Mucosa of gallbladder (tissue), 1 donor: ENCODE measurements at places on chromosomes 11 and 22.

DNA sequence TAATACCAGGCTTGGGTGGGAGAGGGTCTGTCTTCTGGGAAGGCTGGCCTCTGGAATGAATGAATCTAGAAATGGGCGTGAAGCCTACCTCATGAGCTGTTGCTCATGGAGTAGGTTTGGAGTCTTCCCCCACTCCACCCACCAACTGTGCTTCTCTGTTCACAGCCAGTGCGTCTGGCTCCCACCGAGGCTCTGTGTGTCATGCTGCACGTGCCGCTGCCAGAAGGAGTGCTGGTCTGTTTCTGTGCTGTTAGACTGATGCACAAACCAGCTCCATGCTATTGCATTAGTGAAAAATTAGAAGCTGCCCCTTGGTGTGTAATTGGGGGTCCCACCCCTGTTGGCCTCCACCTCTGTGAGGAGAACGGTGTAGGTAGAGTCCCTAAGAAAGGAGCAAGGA lies 132.3 kb upstream of the PARVA start:
- no peak for DNase-seq

DNA sequence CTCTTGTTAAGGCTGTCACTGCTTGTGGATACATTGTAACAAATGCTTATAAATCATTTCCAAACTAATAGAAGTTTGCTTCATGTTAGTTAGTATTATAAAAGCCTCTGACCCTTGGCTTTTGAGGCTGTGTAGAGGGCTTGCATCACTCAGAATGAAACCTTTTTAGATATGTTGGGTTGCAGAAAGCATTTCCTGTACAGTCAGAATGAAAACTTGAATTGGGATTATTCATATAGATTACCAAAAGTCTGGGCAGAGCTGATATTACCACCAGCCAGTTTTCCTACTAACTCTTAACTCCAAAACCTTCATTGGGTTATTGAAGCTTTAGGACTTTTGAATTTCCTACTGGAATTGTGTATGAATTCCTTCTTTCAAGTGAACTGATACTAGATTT lies 12.0 kb downstream of the KMT2A start:
- DNase-seq: no peak

GRCh38 chr11:3166268-3167142 lies 1.4 kb upstream of the OSBPL5 start:
- no peak for DNase-seq

GRCh38 chr22:17046566-17047348 lies 38.0 kb upstream of the IL17RA start:
- DNase-seq: no peak

DNA sequence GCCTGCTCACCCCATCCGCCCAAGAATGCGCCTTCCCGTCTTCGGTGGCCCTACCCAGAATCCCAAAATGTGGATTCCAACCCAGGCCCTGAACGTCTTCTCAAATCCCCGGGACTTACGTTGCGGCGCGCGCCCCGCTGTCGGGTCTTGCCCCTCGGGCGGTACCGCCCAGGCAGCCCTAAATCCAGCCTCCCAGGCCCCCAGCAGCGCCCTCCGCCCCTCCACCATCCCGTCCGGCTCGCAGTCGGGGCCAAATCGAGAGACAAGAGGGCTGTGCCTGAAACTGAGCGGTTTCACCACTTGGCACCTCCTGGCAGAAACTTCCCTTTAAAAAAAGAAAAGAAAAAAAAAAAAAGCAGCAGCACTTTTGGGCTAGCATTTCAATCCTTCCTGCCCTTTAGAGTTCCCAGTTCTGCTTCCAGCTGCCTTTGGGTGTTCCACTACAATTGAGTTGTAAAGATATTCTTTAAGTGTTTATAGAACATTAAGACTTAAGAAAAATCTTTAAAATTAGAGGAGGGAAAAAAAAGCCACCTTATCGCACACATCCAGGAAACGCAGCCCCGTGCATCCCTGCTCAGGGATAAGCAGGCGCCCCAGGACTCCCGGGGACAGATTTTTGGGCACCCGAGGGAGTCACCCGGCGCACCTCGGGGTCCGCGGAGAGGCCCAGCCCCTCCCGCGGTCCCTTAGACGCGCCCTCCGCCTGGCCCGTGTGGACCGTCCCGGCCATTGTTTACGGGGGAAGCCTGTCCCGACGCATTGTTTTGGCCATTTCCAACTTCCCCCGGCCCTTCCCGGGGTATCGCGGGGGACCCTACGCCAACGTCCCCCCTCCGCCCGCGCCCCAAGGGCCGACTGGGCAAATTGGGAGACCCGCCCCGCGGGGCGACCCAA lies 57.6 kb downstream of the KCNJ4 start:
- no peak for DNase-seq

DNA sequence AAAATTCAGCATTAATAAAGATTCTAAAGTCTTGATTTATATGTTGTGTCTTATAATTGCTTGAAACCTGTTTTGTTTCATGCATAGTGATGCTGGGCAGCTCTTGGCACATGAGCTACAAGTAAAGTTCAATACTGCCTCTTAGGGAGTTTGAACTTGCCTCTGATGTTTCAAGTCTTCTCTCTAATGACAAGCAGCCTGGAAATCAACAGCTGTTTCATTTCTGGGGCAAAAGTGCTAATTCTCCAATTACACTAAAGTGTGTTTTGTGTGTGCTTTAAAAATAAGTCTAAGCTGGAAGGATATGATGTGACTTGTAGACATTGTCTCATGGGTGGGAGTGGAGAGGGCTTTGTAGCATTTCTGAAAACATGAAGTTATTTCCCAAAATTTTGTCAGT lies 23.7 kb upstream of the SESN3 start:
- no peak for DNase-seq

- DNase-seq: no peak
These were observed 34.2 kb downstream of the LRRC10B start for GRCh38 chr11:61542705-61543104.

GRCh38 chr11:62105667-62106191 lies 18.1 kb upstream of the INCENP start:
- DNase-seq: no peak

DNA sequence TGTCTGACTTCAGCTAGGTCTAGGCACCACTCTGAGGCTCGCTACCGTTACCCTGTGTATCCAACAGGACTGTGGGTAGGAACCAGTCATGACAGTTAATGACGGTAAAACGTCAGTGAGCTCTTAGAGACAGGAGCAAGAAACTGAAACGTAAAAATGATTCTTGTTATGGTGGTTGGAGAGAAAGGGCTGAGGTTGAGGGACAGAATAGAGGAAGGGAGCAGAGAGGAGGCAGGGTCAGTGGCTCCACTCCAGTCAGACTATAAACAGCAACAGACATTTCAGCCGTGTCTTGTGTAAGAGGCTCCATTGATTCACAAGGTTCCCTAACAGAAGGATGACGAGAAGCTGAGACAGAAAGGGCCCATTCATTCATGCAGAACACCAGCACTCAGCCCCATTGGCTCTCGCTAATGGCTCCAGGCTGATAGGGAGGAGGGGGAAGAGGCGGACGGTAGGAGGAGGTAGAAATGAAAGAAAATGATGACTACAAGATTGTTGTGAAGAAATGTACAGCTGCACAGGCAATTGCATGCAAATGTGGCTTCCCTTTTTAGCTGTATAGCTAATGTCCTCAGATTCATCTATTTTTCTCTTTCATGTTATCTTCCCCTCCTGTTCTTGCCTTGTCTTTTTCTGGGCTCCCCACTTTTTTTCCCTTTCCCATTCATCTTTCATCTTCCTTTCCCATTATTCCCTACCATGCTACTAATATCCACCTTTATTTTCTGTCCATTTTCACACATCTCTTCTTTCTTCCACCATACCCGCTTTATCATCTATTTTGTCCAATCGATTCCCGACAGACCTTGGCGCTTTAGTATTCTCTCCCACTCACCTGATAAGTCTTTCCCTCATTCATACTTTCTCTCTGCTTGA lies 34.3 kb downstream of the ETS1 start:
- DNase-seq: no peak

DNA sequence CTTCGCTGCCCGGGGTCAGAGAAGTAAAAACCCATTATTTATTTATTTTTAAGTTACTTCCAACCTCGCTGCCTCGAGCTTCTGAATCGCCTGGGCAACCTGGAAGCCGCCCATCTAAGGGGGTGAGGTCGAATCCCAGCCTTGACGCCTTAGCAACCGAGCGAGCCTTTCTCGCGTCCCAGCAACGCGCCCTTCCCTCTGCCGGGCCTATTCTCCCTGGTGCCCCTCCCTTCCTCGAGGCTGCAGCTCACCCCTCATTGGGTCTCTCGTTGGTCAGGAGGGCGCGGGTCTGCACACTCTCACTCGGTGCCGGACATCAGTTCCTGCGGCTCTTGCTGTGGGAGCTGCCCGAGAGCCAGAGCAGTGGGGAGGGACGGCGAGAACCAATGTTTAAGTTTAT lies at the start of gene CCDC81:
TSS of gene CCDC81 (plus strand) at position 302 of the 400 bp plus-strand sequence. CDS start 277 bp downstream, outside the sequence.
- DNase-seq: peak; percentile 13

GRCh38 chr22:43501878-43502277 lies 90.1 kb downstream of the MPPED1 start:
- DNase-seq: no peak

GRCh38 chr11:126046570-126047195 lies 16.0 kb downstream of the CDON start:
- no peak for DNase-seq

- no peak for DNase-seq
These were observed 2.8 kb downstream of the SMIM38 start for GRCh38 chr11:69158301-69159149.

- no peak for DNase-seq
These were observed 274.4 kb downstream of the C11orf87 start for GRCh38 chr11:109696191-109696897.

DNA sequence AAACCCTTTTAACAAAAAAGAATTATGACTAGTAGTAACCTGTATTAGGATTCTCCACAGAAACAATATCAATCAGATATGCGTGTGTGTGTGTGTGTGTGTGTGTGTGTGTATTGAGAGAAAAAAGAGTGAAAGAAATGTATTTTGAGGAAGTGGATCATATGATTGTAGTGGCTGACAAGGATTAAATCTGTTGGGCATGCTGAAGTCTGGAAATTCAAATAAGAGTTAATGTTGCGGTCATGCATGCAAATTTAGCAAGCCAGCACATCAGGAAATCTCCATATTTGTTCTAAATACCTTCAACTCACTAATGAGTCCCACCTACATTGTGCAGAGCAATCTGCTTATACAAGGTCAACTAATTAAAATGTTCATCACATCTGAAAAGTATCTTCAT lies 46.8 kb upstream of the IGLL5 start:
- no peak for DNase-seq
